Left hindlimb (tissue), 1 donor: ENCODE measurements at places on chromosomes 16 and 17.

DNA sequence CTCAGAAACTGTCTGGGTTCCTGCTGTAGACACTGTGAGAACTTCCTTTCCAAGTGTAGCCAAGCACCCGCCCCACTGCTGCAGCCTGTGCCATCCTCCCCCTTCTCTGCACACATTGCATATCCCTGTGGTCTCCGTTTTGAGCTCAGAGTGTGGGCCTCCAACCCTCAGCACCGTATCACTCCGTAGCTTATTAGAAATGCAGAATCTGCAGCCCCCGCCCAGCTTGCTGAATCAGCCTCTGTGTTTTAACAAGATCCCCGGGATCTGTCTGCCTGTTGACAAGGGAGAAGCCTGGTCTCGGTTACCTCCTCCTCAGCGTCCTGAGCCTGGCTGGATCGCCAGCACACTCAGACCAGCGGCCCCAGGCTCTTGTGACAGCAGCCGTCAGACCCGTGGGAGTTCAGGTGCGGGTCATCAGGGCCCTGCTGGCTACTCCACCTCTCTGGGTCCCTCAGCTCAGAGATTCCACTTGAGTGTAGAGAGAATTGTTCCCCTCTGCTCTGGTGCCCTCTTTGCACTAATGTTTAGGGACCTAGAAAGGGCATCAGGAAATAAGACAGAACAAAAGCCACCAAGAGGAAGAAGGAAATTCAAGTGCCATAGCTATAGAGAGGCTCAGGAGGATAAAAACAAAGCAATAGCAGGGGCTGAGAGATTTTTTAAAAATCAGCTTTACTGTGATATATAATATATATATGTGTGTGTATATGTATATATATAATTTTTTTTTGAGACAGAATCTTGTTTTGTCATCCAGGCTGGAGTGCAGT is 92.3 kb downstream of the PITPNC1 start:
- DNase-seq: no peak

DNA sequence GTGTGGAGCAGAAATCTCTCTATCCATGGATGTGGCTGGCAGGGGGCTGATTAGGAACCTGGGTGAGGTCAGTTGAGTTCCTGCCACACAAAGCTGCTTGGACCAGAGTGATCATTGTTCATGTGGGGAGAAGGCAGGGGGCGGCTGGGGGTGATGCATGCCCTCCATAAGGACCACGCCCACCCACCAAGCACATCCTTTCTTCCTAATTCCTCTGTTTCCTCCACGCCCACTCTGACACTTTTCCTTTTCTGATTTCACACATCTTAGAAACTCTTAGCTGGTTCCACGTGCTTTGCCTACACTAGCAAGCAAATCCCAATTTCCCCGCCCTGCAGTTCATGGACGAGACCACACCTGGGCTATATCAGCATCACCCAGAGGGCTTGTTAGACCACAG is 108.5 kb downstream of the SDK2 start:
- DNase-seq: no peak

DNA sequence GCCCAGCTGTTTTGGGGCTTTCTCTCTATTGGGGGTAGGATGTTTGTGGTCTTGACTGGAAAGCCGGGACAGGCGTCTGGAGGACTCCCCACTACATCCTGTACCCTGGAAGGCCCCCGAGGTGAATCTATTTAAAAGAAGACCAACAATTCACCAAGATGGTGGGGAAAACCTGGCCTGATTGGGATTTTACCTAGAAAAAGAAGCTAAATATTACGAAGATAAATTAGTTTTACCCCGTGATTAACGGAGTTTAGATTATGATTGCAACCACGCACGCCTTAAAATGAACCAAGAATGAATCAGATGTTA is 779 bp upstream of the CCDC102A start:
- DNase-seq: no peak

- no peak for DNase-seq
Measured at GRCh38 chr16:82684256-82684655, 57.5 kb downstream of the CDH13 start.

DNA sequence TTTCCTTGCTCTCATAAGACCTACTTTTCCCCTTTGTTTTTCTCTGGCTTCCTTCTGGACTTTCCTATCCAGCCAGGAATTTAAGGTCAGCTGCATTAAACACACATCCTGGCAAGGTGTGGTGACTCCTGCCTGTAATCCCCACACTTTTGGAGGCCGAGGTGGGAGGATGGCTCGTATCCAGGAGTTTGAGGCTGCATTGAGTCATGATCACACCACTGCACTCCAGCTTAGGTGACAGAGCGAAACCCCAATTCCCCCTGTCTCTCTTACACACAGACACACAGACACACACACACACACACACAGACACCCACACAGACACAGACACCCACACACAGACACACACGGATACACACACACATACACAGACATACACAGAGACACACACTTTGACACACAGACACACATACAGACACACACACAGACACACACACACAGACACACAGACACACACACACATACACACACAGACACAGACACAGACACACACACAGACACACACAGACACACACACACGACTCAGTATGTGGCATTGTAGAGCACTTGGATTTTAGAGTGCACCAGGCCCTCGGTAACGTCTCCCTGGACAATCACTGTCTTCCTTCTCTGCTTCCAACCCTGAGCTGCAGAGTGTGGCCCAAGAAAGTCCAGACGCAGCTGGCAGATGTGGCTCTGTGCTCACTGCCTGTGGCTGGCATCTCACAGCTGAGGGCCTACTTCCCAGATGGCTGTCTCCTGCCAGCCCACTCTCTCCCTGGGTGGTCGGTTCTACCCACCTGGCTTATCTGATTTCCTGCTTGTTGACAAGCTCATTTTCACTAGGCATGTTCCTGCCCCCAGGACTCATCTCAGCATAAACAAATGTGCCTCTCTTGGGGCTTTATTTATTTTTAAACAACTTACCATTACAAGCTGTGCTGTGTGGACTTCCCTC is 39.0 kb downstream of the NLRP1 start:
- DNase-seq: no peak

DNA sequence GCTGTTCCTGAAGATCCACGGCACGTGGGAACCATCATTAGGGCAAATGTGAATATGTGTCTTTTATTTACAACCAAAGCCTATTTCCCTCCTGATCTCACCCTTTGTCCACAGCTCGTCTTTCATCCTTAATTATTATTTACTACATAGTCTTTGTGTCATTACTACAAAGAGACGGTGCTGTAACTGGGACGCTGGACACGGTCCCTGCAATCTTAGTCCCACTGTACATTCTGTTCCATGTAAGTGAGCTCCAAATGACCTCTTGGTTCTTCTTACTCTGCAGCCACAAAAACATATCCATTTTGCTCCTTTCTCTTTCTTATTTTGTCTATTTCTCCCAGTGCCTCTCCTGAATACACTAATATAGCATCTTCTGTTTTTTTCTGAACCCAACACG is 12.7 kb upstream of the KRT23 start:
- DNase-seq: no peak

DNA sequence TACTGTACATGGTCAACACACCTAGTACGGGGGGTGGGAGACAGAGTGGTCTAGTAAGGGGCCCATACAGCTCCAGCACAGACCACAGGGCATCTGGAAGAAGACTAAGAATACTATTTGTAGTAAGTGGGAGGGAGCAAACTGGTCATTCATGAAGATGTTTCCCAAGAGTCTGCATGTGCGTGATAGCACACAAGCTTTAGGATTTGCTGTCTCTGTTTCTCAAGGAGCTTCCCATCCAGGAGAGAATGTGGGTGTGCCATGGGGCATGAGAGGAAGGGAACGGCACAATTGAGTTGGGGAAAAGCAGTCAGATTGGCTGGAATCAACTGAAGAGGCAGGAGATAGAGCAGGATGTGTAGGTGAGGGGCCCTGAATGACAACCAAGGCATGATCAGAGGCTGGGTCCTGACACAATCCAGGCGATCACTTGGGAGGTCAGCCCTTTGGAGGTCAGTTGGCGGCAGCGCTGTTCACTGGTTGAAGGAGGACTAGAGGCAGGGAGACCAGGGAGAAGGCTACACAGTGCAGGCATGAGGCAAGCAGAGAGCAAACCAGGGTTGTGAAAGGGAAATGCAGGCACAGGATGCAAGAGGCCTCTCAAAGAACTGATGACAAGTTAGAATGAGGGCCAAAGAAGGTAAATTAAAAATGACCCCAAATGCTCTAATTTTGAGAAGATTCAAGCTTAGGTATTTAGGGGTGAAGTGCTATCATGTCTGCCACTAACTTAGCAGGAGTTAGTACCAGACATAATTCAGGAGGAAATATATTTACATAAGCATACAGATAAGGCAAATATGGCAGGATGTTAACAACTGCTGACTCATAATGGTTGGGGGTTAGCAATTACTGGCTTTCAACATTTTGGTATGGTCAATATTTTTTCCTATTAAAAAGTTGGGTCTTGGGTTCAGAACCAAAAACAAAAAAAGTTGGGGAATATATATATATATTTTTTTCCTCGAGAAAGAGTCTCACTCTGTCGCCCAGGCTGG is 10.3 kb downstream of the UBE2O start:
- DNase-seq: no peak

GRCh38 chr17:42502091-42502490 is 34.0 kb upstream of the NAGLU start:
- DNase-seq: no peak

DNA sequence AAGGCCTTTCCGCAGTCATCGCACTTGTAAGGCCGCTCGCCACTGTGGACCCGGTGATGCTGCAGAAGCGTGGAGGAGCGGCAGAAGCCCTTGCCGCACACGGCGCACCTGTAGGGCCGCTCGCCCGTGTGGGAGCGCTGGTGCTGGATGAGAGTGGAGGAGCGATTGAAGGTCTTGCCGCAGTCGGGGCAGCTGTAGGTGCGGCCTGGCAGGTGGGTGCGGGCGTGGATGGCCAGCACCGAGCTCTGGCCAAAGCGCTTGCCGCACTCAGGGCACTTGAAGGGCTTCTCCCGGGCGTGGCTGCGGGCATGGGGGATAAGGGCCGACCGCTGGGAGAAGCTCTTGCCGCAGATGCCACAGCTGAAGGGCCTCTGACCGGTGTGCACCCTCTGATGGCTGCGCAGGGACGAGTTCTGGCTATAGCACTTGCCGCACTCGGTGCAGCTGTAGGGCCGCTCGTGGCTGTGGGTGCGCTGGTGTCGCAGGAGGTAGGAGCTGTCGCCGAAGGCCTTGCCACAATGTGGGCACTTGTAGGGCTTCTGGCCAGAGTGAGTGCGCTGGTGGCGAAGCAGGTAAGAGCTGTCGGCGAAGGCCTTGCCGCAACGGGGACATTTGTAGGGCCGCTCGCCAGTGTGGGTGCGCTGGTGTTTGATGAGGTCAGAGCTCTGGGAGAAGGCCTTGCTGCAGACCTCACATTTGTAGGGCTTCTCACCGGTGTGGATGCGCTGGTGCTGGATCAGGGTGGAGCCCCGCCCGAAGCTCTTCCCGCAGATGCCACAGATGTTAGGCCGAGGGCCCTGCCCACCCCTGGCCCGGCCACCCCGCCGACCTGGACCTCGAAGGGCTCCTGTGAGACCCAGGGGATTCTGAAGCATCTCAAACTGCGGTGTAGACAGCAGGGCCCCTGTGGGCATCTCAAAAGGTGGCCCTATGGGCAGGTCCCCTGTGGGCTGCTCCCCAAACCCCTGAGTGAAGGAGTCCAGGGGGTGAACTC is 1.5 kb downstream of the ZNF768 start:
- DNase-seq: no peak

DNA sequence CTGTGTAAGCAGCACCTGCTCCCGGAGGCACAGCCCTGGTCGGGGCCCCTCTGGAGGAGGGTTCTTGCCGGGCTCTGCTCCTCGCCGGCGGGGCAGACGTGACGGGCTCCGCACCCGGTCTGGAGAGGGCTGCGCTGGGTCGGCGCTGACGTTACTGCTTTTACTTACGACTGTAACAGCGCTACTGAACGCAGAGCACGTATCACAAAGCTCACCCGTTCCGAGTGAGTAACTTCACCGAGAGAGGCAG is 1.3 kb upstream of the RAB40C start:
- no peak for DNase-seq

GRCh38 chr16:89860747-89861304 is 12.6 kb upstream of the TCF25 start:
- DNase-seq: peak; percentile 59

DNA sequence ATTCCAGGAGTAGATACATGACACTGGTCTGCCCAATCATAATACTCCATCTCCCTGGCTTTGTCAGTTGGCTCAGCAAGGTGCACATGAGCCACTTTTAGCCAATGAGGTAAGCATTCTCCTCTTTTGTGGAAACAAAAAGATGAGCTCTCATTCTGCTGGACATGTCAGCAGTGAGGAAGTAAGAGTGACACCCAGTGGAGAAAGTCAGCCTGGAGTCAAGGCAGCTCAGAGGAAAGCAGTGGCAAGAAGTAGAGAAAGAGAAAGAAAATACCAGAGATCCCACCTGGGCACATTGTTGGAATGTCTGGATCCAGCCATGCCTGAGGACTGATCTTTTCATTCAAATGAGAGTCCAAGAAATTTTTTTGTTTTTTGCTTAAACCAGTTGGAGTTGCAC is 496.9 kb upstream of the C16orf82 start:
- no peak for DNase-seq

- no peak for DNase-seq
Measured at GRCh38 chr16:8505327-8505991, 84.9 kb downstream of the TMEM114 start.

DNA sequence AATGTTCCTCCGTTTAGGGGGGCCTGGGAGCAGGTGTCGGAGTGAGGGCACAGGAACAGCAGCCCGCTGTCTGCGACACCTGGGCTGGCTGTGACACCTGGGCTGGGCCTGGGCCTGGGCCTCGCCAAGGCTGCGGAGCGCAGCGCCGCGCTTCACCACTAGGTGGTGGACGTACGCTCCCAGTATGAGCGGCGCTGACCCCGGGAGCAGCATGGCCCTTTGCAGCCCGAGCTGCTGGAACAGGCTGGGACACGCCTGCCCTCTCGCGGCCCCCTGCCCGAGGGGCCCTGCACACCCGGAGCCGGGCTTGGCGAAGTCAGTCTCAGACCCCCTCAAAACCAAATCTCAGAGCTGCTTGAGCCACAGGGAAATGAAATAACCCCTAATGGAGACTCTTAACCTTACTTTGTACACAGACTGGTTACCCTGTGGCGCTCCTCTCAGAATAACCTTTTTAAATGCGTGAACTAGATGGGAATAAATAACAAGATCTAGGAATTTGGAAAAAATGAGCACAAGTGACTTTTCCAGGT is 38.6 kb upstream of the FA2H start:
- peak; percentile 62 for DNase-seq

- DNase-seq: no peak
Measured at GRCh38 chr17:74697515-74697914, 15.2 kb downstream of the CD300LF start.

DNA sequence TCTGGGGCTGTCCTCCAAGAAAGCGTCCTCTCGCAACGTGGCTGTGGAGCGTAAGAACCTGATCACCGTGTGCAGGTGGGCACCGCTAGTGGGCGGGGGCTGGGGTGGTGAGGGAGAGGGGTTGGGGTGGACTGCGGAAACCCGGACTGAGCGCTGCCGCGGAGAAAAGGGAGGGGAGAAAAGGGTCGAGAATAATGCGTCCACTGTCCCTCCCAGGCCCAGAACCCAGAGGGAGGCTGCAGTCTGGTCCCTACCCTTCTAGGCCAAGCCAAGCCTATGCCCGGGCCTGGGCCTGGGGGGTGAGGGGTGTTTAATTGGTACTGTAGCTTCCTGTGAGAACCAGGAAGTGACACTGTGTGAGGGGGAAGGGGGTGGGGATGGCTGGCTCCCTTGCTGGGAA is 464 bp downstream of the RUNDC3A start:
- DNase-seq: no peak
